ENCODE measurements at places on chromosomes 13 and 19.

GRCh38 chr13:36084131-36084530, 47.1 kb downstream of the DCLK1 start:
- no peak for DNase-seq

DNA sequence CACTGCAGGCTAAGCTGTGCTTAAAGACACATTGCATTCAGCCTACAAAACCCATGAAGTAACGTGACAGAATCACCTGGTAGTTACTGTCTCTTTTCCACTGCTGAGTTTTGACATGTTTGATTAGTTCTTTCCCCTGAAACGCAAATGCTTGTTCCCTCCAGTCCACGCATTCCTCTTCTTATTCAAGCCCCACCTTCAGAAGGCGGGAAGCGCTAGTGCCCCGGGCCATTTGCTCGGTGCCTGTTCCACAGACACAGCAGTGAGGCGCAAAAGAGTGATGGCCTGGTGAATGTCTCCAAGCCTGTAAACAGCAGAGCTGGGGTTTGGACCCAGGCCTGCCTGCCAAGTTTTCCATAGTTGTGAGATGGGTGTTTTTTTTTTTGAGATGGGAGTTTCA, 10.9 kb downstream of the ACP4 start:
- no peak for DNase-seq

DNA sequence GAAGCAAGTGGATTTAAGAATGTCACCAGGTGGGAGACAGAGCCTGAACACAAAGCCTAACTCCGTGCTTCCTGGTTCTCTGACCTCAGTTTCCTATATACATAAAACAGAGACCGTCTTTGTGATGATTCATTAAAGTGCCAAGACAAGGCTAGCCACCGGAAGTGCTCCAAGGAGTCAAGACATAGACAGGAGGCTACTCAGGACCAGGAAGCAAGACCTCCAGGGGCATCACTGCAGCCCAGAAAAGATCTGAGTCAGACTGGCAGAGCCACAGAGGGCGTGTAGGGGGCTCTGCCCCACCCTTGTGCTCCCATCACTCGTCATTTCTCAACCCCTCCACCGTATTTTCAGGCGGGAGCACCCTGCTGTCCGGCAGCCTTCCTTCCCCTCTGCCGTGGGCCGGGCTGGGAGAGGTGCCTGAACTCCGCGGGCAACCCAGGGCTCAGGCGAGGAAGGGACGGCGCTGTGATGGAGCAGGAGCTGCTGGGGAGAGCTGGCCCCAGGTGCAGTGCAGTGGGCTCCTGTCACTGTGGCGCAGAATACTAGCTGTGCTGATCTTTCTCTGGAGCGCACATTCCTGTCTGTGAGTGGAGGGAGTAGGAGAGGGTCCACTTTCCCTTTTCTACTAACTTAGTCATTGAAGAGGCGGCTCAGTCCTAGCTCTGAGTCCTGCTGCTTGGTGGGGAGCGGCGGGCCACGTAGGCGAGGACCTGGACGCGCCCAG, 134.7 kb upstream of the GPR12 start:
- DNase-seq = no peak

DNA sequence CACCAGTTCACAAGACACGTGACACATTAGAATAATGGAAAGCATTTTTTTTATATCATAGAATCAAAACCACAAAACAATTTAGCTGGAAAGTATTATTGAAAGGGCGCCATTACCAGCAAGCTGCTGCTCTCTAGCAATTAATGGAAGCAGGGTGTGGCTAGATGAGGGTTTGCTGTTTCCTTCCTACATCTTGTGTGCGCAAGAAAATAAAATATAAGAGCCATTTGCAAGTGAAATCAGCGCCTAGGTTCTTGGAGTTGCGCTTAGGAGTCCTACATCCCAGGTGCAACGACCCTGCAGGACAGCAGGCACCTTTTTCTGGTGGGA, 140.9 kb downstream of the ZNF536 start:
- DNase-seq = no peak

- no peak for DNase-seq
Measured at GRCh38 chr13:98315902-98316301, 138.8 kb upstream of the RNF113B start.

DNA sequence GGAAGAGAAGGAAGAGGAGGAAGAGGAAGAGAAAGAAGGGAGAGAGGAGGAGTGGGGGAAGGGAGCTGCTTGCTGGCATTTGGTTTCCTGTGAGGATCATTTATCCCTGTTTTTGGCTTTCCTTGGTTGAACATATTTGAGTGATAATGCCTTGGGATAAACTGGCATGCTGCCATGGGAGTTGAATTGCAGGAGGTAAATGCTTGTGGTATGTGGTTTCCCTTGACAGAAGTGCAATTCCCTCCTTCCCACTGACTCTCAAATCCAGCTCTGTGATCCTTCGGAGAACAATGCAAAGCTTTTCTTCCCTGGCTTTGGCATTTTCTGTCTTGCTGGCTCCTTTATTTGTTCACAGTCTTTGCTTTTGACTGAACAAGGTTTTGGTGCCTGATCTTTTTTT, 27.2 kb upstream of the CBY2 start:
- no peak for DNase-seq

DNA sequence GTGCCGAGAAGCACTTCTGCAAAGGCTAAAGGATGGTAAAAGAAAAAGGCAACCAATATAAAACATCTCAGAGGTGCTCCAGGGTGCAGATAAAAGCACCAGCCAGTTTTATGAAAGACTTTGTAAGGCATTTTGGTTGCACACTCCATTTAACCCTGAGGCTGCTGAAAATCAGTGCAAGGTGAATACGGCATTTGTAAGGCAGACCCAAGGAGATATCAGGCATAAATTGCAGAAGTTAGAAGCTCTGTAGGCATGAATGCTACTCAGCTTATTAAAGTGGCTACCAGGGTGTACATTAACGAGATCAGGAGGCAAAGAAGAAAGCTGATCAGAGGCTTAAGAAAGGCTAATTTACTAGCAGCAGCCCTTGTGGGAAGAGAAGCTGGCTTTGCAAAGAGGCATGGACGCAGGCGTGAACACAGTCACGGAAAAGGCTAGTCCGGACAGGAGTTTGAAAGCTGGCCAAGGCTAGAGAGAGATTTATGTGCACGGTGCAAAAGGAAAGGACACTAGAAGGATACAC, 99.6 kb downstream of the ZNF429 start:
- no peak for DNase-seq

- DNase-seq = no peak
Measured at GRCh38 chr19:46474211-46474610, 2.8 kb upstream of the PNMA8A start.

DNA sequence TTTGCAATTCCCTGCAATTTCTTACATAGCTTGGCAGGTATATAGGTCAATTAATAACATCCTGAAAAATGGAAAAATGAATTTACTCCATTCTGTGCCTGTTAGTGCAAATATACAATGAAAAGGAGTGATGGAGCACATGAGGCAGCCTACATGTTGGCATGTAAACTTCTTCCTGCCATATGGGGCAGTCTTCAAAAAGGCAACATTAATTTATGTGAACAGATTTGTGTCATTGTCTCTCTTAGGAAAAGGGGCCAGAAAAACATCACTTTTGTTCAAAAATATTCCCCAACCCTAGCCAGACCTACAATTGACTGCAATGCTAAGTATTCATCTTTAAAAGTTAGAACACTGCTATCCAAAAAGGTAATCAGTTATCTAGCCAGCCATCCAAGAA, 332.2 kb downstream of the TBC1D4 start:
- DNase-seq = no peak

DNA sequence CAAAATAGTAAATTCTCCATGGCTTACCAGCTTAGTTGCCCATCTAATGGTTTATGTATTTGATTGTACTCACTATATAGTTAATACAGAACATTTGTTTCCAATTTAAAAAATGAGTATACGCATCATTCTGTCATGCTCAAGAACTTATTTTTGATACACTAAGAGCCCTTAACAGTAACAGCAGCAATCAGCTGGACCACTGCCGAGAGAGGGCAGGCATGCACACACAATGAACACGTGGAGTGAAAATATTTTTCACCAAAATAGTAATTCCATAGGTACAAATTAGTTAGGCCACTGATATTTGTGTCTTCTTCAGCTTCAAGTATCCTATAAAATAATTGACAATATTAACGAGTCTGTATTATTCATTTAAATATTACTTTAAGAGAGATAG, 109.9 kb downstream of the KLF12 start:
- DNase-seq = no peak

- DNase-seq = no peak
Measured at GRCh38 chr13:23963947-23964346, 66.6 kb upstream of the C1QTNF9B start.

- DNase-seq = no peak
Measured at GRCh38 chr19:8138201-8138600, 11.2 kb downstream of the FBN3 start.

GRCh38 chr19:8441725-8442544, 2.8 kb upstream of the HNRNPM start:
- DNase-seq = no peak

GRCh38 chr19:48928164-48929025, 5.1 kb upstream of the DHDH start:
- no peak for DNase-seq

DNA sequence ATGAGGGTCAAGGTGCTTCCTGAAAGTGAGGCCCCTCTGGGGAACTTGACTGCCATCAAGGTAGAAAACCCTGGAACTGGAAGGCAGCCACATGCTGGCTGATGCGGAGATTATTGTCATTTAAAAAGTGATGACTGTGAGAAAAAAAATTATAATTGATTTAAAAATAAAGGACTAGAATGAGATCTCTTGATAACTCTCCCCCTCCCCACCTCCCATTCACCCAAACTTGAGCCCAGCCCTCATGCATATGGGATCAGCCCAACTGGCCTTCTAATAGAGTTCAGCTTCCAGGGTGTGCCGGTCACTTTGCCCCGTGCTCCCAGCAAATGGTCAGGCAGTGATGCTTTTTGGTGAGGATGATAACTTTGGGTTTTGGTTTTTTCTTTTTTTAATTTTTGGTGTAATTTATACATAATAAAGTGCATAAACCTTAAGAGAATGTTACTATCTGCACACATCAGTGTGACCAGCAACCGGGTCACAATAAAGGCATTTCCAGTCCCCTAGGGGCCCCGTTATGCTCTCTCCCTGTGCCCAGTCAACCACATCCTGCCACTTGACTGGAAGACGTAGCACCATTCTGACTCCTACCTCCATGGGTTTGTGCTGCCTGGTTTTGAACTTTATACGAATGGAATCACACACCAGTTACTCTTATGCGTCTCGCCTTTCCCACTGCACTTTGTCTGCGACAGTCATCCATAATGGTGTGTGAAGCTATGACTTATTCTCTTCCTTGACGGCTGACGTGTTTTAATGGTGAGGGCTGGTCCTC, 187.9 kb downstream of the USP12 start:
- no peak for DNase-seq

DNA sequence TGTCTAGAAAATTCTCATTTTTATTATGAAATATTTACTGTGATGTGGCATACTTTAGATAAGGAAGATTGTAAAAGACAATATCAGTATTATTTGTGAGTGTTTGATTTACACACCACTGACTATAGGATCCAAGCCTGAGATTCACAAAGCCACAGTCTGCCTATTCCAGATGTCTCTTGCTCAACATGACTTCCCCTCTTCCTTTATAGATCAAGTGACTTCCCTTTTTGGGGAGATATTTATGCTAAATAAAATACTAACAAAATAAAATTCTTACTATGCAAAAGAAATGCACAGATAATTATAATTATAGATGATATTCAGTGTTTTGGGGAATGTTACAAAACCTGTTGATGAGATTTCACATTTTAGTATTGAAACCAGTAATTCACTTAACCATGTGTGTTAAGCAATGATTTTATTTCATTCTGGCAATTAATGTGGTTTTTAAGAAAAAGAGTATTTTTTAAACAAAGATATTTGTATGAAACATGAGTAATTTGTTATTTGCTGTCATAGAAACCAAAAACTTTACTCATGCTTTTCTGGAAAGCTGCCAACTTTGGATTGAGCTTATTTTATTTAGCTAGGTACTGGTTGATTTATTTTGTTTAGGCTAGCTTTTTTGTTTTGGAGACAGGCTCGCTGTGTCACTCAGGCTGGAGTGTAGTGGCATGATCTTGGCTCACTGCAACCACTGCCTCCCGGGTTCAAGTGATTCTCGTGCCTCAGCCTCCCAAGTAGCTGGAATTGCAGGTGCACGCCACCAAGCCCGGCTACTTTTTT, 13.7 kb upstream of the GPR183 start:
- no peak for DNase-seq

- no peak for DNase-seq
Measured at GRCh38 chr13:51800486-51800885, 3.5 kb downstream of the DHRS12 start.

GRCh38 chr19:17625980-17626379, 62.2 kb downstream of the UNC13A start:
- DNase-seq = no peak

DNA sequence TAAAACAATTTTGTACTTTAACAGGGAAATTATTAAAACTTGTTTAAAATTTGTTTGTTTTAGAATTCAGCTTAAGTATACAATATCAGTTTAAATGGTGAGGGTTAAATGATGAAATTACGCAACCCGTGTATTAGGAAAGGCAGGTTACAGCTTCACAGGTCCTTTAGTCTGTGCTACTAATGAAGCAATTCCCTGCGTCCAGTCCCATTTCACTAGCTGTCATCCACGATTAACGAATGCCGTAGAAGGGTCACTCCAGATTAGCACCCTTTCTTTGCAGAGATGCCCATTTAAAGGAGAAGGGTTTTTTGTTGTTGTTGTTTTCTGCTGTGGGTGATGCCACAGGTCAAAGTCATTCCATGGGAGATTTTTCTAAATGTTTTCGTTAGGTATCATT, 457.6 kb upstream of the SLC10A2 start:
- DNase-seq = no peak

GRCh38 chr13:106675311-106675710, 107.4 kb upstream of the ARGLU1 start:
- no peak for DNase-seq

DNA sequence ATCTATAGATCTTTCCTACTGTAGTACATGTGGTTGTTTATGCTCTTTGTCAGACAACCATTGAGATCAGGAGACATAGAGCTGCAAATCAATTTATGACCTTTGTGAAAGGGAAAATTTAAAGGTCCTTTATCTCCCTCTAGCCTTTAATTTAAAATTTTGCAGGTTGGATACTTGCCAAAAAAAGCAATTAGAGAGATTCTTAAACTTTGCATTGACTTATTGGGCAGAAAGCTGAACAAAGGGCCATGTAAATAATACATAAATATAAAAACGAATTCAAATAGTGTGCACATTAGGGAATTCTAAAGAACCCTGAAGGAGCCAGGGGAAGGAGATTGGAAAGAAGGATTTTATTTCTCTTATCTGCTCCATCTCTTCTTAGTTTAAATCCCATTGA, 22.0 kb upstream of the RB1 start:
- DNase-seq = no peak

DNA sequence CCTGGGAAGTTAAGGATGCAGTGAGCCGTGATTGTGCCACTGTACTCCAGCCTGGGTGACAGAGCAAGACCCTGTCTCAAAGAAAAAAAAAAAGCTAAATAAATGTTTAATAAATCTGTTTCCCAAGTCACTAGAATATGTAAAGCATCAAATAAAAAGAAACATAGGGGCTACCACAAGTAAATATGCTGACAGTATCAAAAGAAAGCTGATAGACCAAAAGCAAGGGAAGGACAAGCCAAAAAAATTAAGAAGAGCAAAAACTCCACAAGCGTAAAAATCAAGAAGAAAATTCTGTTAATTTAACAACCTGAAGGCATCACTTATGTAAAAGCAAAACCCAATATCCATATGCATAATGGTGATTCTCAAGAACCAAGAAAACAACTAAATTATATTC, 9.7 kb downstream of the KPNA3 start:
- DNase-seq = no peak
